ENCODE measurements at places on chromosomes 12 and 14.

GRCh38 chr12:90124289-90124688 lies 415.7 kb upstream of the ATP2B1 start:
- no peak for DNase-seq

DNA sequence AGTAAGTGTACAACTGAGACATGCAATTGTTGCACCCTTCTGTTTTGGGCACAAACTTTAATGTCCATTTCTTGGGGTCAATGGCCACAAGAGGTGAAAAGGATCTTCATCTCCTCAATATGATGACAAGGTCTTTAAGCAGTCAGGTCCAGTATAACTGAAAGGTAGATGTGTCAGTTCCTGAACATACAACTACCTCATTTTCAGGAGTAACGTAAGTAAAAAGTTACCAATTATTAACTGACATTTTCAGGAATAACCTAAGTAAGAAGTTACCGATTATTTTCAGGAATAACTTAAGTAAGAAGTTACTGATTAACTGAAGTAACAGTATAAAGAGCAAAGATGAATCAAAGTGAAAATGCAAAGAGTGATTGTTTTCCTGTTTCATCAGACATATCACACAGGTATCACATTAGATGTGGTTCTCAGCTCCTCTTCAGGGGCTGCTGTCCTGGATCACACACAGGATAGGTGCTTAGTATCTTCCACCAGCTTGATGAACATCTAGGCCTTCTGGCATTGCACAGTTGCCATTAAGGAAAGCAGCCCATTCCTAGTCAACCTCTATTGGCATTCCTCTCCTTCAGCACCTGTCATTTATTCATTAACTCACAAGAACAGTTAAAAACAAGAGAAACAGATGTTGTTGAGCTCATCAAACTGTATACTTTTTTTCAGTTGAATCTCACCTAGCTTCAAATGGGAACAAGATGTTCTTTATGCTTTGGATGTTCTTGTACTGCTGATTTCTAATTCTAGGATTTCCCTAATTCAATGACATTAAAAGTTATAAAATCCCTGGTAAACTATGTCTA lies 200.0 kb downstream of the FOXG1 start:
- no peak for DNase-seq

DNA sequence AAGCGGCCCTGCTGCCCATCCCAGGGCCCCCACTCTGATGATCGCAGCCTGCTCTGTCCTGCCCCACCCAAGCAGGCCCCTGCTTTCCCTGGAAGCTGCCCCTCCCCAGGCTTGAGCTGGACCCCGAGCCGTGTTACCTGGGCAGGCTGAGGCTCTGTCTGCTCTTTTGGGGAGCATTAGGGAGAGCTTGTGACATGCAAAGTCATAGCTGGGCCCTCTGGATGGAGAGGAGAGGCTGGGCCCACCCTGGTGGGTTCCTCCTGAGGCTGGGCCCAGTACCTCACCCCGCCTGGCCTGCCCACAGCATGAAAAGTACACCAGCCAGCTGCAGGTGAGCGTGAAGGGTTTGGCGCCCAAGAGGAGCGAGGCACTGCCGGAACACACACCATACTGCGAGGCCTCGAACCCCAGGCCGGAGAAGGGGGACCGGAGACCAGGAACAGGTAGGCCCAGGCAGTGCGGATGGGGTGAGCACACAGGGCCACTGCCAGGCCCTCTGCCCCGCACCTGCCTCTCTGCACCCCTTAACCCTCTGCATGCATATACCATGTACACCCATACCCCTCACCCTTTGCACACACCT lies 15.0 kb downstream of the CEP170B start:
- DNase-seq, result no peak

DNA sequence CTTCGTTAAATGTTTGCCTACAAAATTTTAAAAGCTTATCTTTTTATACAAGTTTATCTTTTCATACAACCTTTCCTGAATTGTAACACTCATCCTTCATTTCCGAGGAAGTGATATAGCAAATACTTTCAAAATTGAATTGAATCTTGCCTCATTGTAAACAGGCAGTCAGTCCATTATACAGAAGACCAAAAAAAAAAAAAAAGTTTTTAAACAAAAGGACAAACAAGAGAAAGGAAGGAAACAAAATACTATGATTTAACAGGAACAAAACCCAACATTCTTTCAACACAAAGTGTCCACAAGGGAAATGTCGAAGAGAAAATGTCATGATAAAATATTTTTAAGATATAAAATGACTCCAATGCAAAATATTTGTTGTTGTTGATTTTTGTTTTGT lies 8.5 kb downstream of the ATF7 start:
- DNase-seq, result no peak

GRCh38 chr14:42929806-42930480 lies 1323.3 kb downstream of the LRFN5 start:
- no peak for DNase-seq

DNA sequence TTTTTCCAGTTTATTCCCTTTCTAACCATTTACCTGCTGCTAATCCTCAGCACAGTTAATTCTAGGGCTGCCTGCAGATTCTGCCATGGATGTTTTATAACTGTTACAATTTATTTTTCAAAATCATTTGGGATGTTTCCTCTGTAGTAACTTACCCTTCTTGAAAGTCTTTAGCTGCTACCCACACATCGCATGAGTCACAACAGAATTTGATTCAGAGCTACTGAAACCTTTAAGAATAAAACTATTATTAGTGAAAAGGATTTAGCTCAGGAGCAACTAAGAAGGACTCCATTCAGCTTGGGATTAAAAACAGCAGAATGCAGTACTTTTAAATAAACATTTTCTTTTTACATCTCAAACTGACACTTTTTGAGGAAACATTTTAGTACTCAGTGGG lies 41.7 kb upstream of the RGS6 start:
- DNase-seq, result no peak

GRCh38 chr12:71782017-71782416 lies 27.4 kb downstream of the RAB21 start:
- no peak for DNase-seq

DNA sequence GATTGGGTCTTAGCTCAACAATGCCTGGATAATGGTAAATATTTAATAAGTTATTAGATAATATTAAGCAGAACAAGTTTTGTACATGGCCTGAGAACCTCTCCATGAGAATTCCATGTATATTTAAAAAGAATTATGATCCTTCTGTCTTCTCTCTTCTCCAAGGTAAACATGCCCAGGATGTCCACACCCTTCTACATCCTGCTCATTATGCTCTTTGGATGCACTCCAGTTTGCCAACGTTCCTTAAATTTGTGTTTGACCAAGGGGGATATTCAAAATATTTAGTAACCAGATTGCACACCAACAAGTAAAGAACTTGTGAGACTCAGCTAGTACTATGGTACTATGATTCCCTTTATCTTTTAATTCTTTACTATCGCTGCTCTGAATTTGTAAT lies 44.8 kb upstream of the ERGIC2 start:
- no peak for DNase-seq

DNA sequence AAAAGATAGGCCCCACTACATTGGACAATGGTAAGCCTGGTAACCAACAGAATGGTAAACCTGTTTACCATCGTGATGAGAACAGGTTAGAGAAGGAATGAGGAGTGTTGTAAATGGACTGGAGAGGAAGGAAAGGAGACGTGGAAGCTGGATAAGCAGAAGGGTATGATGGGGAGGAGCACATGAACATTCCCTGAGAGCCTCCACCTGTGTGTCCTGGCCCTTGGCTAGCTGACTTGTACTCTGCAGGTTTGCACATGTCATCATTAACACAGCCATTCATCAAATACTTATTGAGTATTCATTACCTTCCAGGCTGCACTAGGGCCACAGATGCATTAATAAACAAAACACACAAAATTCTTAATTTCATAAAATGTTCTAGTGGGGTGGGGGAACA lies 4.3 kb upstream of the IL26 start:
- DNase-seq, result no peak

DNA sequence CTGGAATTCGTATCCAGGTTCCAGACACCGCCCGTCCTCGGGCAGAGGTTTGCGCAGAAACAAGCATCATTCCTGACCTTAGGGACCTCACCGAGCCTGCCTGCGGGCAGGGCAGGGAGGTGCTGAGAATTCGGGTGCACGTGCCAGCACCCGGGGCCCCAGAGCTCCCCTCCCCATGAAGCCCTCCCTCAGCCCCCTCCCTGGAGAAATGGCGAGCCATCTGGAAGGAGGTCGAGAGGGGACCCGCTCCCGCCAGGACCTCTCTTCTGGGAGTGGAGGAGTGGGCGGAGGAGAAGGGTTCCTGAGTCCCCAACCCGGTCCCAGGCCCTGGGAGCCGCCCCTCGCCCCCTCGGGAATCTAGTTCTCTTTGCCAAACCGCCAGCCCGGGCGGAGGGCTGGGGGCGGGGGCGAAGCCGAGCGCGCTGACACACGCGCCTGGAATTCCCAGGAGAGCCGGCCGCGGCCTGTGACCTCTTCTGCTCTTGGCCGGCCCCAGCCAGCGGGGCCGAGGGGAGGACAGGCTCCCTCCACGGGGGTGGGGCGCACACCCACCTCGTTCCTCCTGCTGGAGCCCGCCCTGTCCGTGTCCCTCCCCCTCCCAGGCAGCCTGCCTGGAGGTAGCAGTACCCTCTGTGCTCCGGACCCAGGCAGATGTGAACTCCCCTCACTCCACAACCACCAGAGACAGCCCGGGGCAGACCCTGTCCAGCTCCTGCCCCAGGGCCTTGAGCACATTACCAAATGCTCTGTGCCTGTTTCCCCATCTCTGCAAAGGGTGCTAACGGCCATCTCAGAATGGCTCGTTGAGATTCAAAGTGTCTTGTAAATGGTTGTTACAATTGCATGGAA lies 23.0 kb upstream of the GPR132 start:
- DNase-seq, result no peak

DNA sequence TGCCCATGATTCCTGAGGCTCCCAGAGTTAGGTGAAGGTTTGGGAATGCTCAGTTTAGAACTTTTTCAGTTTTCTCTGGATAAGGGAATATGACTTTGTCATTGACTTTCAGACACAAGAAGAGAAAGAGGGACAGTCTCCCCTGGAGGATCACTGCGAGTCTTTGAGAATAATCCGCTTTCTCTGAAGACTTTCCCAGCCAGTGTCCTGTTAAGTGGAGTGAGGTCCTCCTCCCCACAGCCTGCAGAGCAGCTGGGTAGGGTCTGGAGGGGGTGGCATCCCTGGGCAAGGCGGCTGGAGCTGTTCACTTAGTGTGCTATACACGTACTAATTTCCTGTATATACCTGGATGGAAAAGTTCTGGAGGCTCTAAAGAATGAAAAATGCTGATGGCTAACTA lies 8.5 kb upstream of the RAB35 start:
- no peak for DNase-seq

- no peak for DNase-seq
Measured at GRCh38 chr12:30985814-30986452, 59.4 kb downstream of the TSPAN11 start.

- DNase-seq, result no peak
Measured at GRCh38 chr12:75996861-75997447, 34.6 kb downstream of the PHLDA1 start.

- no peak for DNase-seq
Measured at GRCh38 chr12:18589316-18589715, 148.5 kb downstream of the PLCZ1 start.

DNA sequence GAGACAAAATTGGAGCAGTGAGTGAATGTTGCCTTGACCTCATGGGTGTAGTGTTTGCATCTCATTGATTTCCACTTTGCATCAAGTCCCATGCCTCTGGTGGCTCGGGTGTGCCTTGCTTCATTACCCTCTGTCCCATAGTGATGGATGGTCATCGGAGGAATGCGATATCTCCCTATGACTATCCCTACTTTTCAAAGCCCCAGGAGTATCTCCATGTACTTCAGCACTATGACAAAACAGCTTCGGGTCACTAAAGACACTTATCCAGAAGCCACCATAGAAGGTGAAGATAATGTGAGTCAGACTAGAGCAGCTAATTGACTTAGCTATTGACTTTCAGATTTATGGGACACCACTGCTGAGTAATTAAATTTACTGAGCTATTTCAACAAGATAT lies 355.1 kb upstream of the CCDC196 start:
- no peak for DNase-seq

DNA sequence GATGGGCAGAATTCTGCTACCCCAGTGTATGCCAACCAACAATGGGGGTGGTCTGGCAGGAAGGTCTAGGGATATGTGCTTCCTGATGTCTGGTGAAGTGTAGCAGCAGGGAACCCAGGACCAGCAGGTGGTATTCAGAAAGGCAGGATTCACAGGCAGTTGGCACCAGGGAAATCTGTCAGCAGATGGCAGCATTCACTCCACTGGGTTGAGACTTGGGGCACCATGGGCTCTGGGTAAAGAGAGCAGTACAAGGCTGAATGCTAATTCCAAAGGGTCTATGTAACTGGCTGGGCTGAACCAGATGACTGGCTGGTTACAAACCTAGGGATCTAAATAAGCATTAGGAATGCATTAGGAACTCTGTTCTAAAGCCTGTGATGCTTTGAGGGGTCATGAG lies 466.9 kb upstream of the STXBP6 start:
- no peak for DNase-seq

DNA sequence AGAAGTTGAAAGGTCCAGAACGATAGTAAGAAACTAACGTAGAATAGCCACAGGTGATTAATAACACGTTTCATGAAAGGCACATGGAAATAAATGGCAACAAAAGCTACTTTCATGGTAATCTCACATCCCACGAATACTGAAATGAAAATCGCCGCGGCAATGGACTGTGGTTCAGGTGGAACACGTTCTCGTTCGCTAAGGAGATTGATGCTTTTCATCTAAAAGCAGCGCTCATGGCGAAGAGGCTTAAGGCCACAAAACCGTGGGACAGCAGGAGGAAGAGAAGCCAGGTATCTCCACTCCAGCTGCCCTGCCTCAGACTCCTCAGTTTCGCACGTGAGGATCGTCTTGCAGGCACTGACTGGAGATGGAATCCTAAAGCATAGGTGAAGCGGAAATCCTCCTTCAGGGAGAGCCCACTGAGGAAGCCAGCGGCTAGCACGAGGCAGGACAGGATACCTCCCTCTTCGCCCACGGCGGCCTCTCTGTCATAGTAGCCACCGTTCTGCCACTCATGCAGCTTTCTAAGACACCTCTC lies 696 bp upstream of the GPHN start:
- no peak for DNase-seq

DNA sequence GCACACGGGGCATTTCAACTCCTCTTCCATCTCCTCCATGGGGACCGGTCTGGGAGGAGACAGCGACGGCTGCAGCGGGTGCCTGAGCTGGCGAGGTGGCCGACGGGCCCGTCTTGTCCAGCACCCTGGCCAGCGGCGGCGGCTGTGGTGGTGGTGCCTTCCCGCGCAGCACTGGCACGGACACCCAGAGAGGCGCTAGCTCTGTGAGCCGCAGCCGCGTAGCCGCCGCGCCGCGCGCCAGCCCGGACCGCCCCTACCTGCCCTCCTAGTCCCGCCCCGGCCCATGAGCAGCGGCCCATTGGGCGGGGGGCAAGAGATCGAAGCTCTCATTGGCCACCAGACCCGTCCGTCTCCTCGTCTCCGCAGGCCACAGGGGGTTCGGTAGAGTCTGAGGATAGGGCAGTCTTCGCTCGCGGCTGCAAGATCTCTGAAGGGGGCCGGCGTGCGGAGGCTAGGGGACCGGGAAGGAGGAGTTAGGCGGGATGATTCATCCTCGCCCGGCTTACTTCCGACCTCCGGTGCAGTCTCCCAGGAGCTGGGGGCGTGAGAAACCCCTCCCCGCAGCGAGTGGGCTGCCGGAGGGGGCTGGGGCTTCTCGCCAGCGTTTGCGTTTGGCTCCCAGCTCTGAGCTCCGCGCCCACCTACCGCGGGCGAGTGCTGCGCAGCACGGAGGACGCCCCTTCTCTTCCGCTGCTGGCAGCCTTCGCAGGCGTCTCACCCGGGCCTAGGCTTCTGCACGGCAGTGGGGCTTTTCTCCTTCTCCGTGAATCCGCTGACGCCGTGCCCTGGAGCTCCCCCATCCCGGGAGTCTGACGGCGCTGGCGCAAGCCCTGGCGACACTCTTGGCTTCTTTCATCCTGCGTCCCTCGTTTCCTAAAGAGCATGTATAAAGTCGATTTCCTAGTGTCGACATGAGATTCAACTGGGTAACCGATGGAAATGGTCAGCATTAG lies at the start of gene TRIM9:
Gene TRIM9 (minus strand): TSS at position 205 of the 953 bp plus-strand sequence. CDS start 166 bp downstream, at position 39.
- peak; percentile 72 for DNase-seq

Measured in stimulated activated CD8-positive, alpha-beta memory T cell treated with anti-CD3 and anti-CD28 coated beads, Interleukin-12 subunit alpha, Interleukin-12 subunit beta, amount 100 ng/mL, for 1 hour (primary cell).